A549 treated with AZD2906 at 1 μM for 4 hours (cell line): ENCODE measurements at places on chromosomes 7 and 10. TPM values are rescaled to one million over a fixed set of nuclear protein-coding genes. Genes with fewer than 3 reads are reported as not detected.

WDFY4 gene
- 0.03 to 0.11 TPM (median 0.06 TPM) in 4 of 5 replicates, not detected in the other for total RNA-seq

RELN gene
- 0.01 to 0.05 TPM (median 0.03 TPM) in 4 of 5 replicates, not detected in the other for total RNA-seq

FXYD4 gene
- total RNA-seq, result not detected in 5 replicates

CABCOCO1 gene
- 0.16 to 0.50 TPM (median 0.41 TPM) in 5 replicates for total RNA-seq

CTAGE6 gene
- not detected in 5 replicates for total RNA-seq

GPC2 gene
- total RNA-seq, result 0.34 to 1.1 TPM (median 0.66 TPM) in 5 replicates

GDF2 gene
- total RNA-seq, result not detected in 5 replicates

KIAA1549 gene
- total RNA-seq, result 5.1 to 6.0 TPM (median 5.3 TPM) in 5 replicates

TEX47 gene
- not detected in 5 replicates for total RNA-seq

CYP3A4 gene
- total RNA-seq, result 0.06 to 0.10 TPM (median 0.10 TPM) in 4 of 5 replicates, not detected in the other

TUBB8 gene
- 0.05 to 0.12 TPM (median 0.07 TPM) in 3 of 5 replicates, not detected in the others for total RNA-seq

GPR22 gene
- total RNA-seq, result not detected in 5 replicates

C10orf62 gene
- total RNA-seq, result 0.08 to 0.17 TPM (median 0.09 TPM) in 5 replicates

PTCD1 gene
- total RNA-seq, result 6.1 to 7.3 TPM (median 6.9 TPM) in 5 replicates

C7orf57 gene
- total RNA-seq, result 0.29 to 0.35 TPM (median 0.33 TPM) in 5 replicates

TMEM176B gene
- total RNA-seq, result 0.06 to 0.17 TPM (median 0.14 TPM) in 3 of 5 replicates, not detected in the others

GNGT1 gene
- total RNA-seq, result 0.19 TPM in 1 of 5 replicates, not detected in the others

CELF2 gene
- 0.02 to 0.10 TPM (median 0.06 TPM) in 5 replicates for total RNA-seq

CYP2C18 gene
- 0.05 to 0.09 TPM (median 0.06 TPM) in 5 replicates for total RNA-seq

SPAG6 gene
- total RNA-seq, result not detected in 5 replicates

FBXO24 gene
- total RNA-seq, result 0.22 to 0.35 TPM (median 0.24 TPM) in 5 replicates

ANKMY2 gene
- 12.0 to 14.9 TPM (median 12.5 TPM) in 5 replicates for total RNA-seq
